ENCODE measurements at places on chromosomes 6 and 20.

- no peak for DNase-seq
These were observed 6.3 kb upstream of the ADGB start for GRCh38 chr6:146592451-146592850.

DNA sequence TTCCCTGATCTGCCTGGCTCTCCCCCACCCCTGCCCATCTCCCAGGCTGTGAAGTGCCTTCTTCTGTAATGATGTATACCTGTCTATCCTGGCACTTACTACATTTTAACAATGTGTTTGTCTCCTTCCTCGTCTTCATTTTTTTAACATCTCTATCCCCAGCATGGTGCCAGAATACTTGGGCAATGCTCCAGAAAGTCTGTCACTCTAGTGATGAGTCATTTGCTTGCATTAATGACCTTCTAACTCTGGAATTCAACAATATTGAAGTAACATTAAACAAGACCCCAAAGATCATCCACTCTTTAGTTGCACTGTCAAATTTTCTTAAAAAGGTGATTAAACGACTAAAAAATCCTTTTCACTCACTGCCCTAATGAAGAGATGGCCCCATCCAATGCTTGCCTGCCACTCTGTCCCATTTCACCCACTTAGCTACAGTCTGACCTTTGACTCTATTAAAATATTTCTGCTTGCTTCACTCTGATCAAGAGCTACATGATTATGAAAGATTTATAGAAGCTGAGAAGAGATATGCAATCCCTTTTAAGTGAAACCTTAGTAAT lies 7.7 kb upstream of the KLHL31 start:
- DNase-seq = no peak

DNA sequence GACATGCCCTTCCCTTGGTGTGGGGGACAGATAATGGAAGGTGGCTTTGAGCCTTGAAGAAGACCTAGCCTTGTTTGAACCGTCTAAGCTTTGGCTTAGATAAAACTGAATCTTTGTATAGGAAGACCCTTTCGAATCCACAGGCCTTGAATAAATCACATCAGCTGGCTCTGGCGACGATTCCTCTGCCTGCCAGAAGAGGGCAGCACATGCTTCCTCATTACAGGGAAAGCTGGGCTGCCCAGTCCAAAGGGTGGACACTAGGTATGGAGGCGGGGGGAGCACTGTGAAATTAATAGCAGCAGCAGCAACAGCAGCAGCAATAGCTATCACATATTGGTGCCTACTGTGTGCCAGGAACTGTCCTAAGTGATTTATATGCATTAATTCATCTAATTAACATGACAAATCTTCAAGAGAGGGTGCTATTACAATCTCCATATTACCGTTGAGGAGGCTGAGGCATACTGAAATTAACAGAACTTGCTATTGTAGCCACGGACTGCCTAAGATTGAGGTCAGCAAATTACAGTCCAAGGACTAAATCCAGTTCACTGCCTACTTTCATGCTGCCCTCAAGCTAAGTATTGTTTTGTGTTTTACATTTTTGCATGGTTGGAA lies 85.1 kb downstream of the CLIC5 start:
- DNase-seq = peak; percentile 33

GRCh38 chr20:4962241-4962855 lies 39.0 kb downstream of the SLC23A2 start:
- no peak for DNase-seq

DNA sequence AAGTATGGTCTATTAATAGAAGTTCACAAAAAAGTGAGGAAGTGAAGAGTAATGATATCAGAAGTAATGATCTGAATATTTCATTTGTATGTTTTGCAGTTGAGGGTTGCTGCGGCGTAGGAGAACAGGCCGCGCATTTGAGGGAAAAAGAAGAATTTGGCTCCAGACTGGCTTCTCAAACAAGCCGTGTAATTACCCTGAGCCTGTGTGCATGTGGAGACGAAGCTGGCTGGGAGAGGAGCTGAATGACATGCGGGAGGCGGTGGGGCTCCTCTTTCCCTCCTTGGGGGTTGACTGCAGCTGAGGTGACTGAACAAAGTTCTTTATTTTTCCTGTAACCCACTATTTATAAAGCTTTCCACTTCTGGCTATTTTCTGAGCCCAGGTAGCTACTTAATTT lies 115.5 kb upstream of the AFDN start:
- no peak for DNase-seq

GRCh38 chr6:4941782-4942672 lies 61.8 kb downstream of the RPP40 start:
- DNase-seq = no peak

DNA sequence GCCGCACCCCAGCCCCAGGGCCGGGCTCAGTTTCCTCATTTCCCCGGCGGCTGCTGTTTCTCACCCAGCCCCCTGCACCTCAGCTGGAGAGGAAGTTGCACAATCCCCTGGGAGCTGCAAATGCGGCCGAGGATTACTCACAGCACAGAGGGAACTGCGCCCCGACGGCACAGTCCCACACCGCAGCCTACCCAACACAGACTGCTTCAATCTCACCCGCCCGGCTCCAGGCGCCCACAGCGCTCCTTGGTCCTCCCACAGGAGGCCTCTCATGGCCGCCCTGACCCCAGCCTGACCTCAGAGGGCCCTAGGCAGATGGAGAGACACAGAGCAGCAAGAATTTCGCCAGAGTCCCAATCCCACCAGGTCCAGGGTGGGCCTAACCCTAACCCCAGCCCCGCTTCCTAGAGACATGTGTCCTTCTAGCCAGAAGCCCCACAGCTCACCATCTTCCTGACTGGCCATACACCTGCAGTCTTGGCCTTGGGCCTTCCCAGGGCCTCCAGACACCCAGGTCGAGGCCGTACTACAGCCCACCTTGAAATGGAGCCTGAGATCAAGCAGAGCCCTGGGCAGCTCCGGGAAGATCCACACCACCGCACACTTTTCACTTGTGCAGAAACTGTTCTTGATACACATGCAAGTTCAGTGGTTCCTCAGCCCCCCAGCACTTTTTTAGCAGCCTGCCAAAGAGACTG lies 11.7 kb downstream of the TFEB start:
- no peak for DNase-seq

GRCh38 chr6:28977341-28978132 lies 27.6 kb downstream of the ZNF311 start:
- DNase-seq = no peak

DNA sequence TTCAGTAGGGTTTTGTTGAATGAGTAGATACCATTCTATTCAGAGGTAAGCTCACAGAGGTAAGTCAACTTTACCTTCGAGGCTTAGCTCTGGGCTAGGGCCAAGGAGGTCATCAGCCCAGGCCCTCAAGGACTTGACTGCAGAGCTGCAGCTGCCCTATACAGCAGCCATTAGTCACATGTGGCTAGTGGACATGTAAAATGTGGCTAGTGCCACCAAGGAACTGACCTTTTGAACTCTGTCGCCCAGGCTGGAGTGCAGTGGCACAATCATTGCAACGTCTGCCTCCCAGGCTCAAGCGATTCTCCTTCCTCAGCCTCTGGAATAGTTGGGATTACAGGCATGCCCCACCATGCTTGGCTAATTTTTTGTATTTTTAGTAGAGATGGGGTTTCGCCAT lies 47.9 kb upstream of the EPB41L1 start:
- no peak for DNase-seq

DNA sequence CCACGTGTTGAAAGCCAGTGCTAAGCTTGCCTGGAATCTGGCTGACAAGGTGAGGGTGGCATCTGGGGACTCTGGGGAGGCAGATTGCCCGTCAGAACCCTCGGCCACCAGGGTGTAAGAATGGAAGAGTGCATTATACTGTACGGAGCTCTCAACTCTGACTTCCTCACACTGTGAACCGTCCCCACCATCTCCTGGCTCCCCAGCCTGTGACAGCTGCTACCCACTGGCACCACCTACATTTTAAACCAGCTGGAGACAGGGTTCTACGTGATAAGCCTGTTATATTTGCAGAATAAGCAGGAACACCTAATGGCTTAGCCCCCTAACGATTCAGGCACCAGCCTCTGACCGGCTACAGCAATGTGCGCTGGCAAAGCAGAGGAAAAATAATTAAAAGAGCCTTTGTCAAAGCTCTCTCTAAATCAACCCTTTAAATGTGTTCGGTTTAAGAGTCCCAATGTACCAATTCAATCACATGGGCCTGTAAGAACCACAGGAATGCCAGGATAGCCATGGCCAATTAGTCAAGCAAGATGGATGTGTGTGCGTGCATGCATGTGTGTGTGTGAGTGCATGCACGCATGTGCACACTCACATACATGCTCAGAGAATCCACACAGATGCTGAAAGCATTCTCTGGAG lies 89.1 kb upstream of the TAB2 start:
- DNase-seq = no peak
